ENCODE measurements at places on chromosomes 4 and X. TPM values are rescaled to one million over a fixed set of nuclear protein-coding genes. Genes with fewer than 3 reads are reported as not detected.
A peak's percentile ranks its signal among the peaks of the same experiment; 100 is the strongest.

DNA sequence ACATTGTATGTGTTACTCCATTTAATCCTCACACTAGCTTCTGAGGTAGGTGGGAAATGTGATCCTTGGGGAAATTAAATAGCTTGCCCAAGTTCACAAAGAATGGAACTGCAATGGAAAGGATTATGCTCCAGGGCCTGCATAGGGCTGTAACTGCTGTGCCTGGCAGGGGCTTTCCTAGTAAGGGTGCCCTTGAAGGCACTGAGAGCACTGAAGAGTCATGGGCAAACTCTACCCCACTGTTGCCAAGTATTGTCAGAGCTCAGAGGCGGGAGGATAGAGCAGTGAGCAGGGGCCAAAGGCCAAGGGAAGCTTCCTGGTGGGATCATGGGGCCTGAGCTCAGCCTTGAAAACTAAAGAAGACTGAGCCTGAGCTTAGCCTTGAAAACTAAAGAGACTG lies 133.0 kb upstream of the NALF2 start:
- no peaks in the 10 kb centered on the region for H3K27me3 ChIP-seq
- no peaks in the 10 kb centered on the region for H3K36me3 ChIP-seq
- no peak for DNase-seq
- H3K4me1 ChIP-seq = no peaks in the 10 kb centered on the region

DNA sequence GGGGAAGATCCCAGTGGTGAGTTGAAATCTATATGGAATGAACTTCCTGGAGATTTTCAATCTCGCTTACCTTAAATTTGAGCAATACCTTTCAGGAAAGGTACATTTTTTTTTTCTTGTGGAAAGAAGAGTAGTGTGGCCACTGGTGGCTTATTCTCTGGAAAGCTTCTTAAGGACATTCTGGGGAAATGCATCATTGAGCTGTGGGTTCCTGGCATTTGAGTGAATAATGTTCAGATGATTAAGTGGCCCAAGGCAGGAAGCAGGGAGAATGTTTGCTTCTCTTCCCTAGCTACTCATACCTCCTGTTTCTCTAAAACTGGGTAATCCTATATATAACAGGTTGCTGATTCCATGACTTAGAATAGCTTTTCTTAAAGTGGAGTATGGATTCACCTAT lies 31.8 kb downstream of the STAG2 start:
- peaks cover 4% of the 10 kb centered on the region for H3K36me3 ChIP-seq
- H3K4me1 ChIP-seq = peaks cover 9% of the 10 kb centered on the region
- H3K4me3 ChIP-seq = no peak overlapping the region
- DNase-seq = no peak
- H3K27ac ChIP-seq = peak overlapping the region; percentile 71
- H3K27me3 ChIP-seq = no peaks in the 10 kb centered on the region

The TMEM128 gene
- total RNA-seq = 25.6 TPM

The NAA11 gene
- total RNA-seq = not detected

The NKX1-1 gene
- total RNA-seq = not detected

All from mesothelial cell of epicardium (in vitro differentiated cells).